ENCODE measurements at places on chromosomes 2 and 18. TPM values are rescaled to one million over a fixed set of nuclear protein-coding genes. Genes with fewer than 3 reads are reported as not detected.

KIAA2012 gene
- total RNA-seq = not detected

PROKR1 gene
- not detected for total RNA-seq

NOTO gene
- total RNA-seq = not detected

CD207 gene
- total RNA-seq = not detected
